K562 (cell line): ENCODE measurements at places on chromosomes 12 and 14. TPM values are rescaled to one million over a fixed set of nuclear protein-coding genes. Genes with fewer than 3 reads are reported as not detected.

- DNase-seq: no peak
These were observed 24.5 kb downstream of the ERG28 start for GRCh38 chr14:75636100-75636692.

GRCh38 chr12:101759396-101760047, 20.3 kb upstream of the SYCP3 start:
- peak; percentile 53 for DNase-seq

GRCh38 chr12:46470036-46470627, 97.6 kb upstream of the SLC38A2 start:
- no peak for DNase-seq

CCDC77 gene
- 10.5 and 11.9 TPM in 2 replicates for total RNA-seq
